GM10248 (cell line): ENCODE measurements at places on chromosomes 6 and 20.

- DNase-seq = no peak
These were observed 504.2 kb upstream of the ID4 start for GRCh38 chr6:19332806-19333460.

GRCh38 chr6:31815025-31815838 lies at the start of the genes HSPA1A and HSPA1L:
TSS of gene HSPA1A (plus strand) at chr6:31815543. CDS start at chr6:31815757, 214 bp downstream.
TSS of gene HSPA1L (minus strand) at chr6:31815283. CDS start at chr6:31811972, 3,311 bp downstream.
- DNase-seq = peak; percentile 86

DNA sequence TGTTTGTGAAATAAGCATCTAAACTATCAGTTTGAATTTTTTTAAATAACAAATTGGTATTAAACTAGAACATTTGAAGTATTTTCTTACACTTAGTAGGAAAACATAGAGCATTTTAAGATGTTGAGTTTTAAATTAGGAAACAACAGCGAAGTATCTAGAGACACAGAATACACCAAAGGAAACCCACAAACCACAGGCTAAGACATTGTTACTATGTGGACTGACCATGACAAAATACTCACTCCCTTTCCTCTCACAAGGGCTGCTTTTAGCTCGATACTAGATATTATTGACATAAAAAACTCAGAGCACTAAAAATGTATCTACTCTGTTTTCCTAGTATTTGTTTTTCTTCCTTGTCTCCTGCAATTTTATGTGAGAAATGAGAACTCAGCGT lies 266.0 kb upstream of the CITED2 start:
- peak; percentile 32 for DNase-seq

DNA sequence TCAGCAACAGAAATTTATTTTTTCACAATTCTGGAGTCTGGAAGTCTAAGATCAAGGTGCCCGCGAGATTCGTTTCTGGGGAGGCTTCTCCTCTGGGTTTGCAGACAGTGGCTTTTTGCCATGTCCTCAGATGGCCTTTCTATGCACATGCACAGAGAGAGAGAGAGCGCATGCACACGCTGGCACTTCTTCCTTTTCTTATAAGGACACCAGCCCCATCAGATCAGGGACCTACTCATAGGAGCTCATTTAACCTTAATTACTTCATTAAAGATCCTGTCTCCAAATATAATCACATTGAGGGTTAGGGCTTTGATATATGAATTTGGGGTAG lies 260.7 kb upstream of the PLCB4 start:
- no peak for DNase-seq

GRCh38 chr6:98832284-98833056 lies 1.9 kb upstream of the POU3F2 start:
- DNase-seq = peak; percentile 18

DNA sequence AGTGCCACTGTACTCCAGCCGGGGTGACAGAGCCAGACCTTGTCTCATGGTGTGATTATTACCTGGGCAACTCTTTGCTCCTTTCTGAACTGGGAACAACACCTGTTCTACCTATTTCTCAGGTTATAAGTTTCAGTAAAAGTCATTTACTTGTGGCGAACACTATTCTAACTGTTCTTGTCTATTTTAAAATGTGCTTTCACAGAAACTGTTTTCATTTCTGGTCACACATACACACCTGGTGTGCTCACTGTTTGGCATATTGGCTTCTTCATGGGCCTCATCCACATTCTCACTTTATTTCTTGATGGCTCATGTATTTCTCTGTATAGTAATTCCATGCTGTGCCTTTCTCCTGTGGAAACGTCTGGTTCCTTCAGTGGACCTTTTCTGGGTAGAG lies 30.5 kb upstream of the XRN2 start:
- DNase-seq = no peak

GRCh38 chr6:35058865-35059522 lies 82.1 kb downstream of the TCP11 start:
- DNase-seq = no peak

GRCh38 chr20:1579488-1579887 lies 22.0 kb upstream of the SIRPD start:
- DNase-seq = no peak

GRCh38 chr6:32935551-32936238 lies 5.1 kb downstream of the HLA-DMB start:
- no peak for DNase-seq

DNA sequence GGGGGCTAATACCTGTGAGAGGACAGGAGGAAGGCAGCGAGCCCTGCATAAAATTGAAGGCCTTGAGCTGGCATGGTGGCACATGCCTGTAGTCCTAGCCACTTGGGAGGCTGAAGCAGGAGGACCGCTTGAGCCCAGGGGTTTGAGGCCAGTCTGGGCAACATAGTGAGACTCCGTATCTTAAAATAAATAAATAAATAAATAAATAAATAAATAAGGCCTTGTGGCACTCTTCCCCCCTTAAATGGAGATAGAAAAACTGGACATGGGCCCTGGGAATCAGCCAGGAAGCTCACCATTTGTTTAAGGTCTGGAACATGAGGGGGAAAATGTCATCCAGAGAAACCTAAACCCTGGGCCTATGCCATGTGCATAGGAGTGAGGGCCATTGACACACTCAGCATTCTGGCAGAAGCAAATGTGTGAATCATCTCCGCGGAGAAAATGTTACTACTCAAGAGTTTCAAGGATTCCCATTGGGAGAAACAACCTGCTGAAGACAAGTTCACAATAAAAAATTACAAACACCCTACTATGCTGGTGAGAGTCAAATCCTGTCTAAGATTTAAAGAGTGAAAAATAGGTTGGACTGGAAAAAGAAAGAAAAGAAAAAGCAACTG lies 51.9 kb upstream of the UBR2 start:
- no peak for DNase-seq

DNA sequence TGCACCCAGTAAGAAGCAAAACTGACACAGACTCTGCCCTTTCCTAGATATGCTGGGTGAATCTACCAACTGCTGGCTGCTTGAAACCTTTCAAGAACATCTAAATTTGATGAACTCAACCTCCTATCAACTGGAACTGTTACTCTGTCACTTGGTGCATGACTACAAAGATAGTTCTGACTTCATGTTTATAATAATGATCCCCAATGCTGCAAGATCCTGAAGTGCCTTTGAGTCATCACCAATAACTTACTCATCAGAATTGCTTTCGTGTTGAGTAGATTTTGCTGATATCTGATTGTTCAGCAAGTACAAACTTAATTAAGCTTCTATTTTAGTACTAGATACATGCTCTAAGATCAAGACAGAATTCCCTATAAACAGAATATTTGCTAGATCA lies 100.2 kb upstream of the ARMC2 start:
- no peak for DNase-seq

- DNase-seq = peak; percentile 62
These were observed 4.6 kb upstream of the SOX18 start for GRCh38 chr20:64053841-64054661.

DNA sequence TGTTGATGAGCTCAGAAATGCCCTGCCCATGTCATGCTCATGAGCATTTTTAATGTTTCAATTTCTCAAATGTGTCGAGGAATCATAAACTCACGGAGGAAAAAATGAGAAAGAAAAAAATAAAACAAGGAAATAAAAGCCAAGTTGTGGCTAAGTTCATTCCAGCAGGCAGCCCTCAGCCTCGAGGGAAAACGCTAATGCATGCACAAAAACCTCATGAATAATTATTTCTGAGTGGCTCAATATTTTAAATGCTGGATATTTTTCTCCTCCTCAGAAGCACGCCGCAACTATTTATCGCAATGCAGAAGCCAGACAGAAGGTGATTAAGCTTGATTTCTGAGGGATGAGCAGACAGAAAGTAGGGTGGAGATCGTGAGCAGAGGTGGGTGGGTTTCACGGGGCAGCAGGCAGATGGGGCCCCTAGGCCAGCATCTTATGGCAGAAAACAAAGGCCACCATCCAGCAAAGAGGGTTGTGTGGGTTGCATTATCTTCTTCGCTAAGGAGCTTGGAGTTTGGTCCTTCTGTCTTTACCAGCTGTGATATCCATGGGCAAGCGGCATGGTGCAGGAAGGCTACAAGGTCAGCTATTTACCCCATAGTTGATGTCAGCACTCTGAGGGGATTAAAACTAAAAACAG lies 151.5 kb upstream of the LRFN2 start:
- DNase-seq = no peak
